ENCODE measurements at places on chromosomes 2 and 18.

GRCh38 chr2:18987592-18988073 is 370.8 kb downstream of the OSR1 start:
- DNase-seq, result no peak

GRCh38 chr18:12324991-12325725 is 17.1 kb downstream of the TUBB6 start:
- no peak for DNase-seq

DNA sequence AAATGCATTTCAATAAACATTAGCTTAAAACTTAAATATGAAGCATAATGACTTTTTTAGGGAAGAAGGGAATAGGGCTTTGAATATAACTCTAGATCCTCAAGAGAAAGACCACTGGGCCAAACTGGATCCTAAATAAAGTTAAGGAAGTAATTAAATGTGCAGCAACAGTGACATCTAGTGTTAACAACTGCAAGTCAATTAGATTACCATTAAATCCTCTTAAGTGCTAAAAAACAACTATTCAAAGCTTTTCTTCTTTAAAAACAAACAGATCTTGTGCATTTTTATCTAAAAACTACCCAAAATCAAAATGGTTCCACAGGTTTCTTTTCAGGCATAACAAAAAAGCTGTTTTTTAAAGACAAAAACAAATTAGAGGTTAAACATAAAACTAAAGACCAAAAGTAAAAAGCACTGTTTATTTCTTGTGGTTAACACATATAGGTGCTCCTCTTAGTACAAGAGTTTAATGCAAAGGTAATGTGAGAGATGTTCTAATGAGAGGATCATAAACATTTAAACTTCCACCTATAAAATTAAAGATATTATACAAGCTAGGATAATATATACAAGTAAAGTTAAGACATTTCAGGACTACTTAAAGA is 111.4 kb downstream of the THADA start:
- no peak for DNase-seq

DNA sequence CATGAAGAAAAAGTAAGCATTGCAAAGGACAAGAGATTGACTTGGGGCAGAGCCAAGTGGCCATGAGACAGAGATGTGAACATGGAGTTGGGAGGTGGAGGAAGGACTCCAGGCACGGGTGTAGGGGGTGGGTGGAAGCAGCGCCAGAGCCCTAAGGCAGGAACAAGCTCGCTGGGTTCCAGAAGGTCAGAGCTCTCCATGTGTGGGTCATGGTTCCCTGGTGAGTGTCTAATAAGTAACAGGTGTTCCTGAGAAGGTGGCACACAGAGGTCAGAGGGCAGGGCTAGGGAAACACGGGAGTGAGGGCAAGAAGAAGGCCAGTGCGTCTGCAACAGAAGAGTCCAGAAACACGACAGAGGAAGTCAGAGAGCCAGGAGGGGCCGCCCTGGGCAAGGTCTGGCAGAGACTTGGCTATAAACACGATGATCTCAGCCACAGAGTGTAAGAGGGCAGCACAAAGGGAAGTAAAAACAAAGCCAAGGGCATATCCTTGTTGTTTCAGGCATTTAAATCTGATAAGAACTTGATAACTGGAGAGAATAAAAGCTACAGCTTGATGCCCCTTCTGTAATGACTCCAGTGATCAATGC is 260.8 kb downstream of the TGIF1 start:
- no peak for DNase-seq

- DNase-seq, result no peak
These were observed 31.7 kb upstream of the TTC32 start for GRCh38 chr2:19933351-19933981.

DNA sequence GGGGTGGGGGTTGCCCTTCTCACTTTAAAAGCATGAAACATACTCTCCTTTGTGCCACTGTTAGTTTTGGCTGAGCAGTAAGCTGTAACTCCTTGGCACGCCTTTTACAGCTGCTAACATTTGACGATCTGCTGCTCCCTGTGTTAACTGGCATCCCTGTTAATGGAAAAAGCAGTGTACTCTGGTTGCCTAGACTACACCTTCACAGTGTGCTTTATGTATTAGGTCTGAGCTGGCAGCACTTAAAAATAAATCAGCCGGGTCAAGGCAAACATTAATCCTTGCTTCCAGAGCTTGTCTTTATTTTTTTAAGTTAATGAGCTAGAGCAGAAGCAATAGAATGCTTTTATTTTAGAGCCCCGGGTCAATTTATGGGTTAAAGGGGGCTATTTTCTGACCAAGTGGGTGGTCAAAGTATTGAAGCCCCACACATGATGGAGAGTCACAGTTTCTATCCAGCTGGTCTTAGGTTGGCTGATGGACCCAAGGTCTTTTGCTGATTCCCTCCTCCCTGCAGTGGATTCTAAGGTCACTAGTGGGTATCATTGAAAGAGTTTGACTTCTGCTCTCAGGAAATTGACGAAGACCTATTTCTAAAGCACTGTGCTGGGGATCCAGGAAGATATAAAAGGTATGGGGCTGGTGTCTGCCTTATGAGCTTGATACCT is 54.5 kb downstream of the CFAP221 start:
- no peak for DNase-seq

GRCh38 chr18:7623681-7624080 is 56.6 kb downstream of the PTPRM start:
- no peak for DNase-seq

DNA sequence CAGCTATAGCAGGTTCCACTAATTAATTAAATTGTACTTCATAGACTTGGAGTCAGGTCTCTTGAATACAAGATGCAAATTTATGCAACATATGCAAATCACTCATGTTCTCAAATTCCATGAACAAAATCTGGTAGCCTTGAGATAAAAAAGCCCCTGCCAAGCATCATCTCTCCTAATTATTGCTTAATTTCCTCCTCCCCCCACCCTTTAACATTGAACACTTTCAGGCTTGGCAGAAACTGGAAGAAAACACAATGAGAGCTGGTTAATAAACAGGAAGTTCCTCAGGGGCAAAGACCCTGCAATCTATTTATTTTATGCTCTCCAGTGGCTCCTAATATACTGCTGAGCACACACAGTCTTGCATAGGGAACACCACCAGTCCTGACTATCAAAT is 35.6 kb upstream of the ACVR1 start:
- no peak for DNase-seq

- DNase-seq, result no peak
These were observed 49.7 kb upstream of the RASGRP3 start for GRCh38 chr2:33426666-33427231.

GRCh38 chr2:154696810-154697417 is 1.6 kb upstream of the KCNJ3 start:
- no peak for DNase-seq

GRCh38 chr2:228699888-228700287 is 518.4 kb upstream of the SPHKAP start:
- DNase-seq, result no peak

GRCh38 chr18:62331581-62332356 is 6.7 kb downstream of the TNFRSF11A start:
- DNase-seq, result no peak

DNA sequence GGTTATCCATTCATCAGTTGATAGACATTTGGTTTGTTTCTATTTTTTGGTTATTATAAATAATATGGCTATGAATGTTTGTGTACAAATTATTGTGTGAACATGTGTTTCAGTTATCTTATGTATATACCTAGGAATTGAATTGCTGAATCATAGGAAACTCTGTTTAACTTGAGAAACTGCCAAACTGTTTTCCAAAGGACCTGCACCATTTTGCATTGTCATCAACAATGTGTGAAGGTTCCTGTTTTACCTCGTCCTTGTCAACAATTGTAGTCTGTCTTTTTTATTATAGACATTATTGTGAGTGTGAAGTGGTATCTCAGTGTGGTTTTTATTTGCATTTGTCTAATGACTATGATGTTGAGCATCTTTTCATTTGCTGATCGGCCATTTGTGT is 17.1 kb downstream of the PDK1 start:
- DNase-seq, result no peak

DNA sequence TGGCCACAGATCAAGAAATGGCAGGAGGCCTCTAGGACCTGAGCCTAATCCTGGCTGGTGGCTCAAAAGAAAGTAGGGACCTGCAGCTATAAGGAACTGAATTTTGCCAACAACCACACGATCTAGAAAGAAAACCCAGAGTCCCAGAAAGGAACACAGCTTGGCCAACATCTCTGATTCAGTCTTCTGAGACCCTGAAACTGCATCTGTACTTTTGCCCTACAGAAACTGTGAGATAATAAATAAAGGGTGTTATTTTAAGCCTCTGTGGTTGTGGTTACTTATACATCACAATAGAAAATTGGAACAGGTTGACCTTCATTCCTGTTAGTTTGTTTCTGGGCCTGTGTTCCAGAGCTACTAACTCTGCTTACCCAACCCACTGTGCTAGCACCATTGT is 356.8 kb upstream of the ST6GAL2 start:
- no peak for DNase-seq

- no peak for DNase-seq
These were observed 294.4 kb upstream of the PIK3C3 start for GRCh38 chr18:41660654-41661053.

GRCh38 chr2:168149150-168149974 is 98.0 kb downstream of the STK39 start:
- no peak for DNase-seq

DNA sequence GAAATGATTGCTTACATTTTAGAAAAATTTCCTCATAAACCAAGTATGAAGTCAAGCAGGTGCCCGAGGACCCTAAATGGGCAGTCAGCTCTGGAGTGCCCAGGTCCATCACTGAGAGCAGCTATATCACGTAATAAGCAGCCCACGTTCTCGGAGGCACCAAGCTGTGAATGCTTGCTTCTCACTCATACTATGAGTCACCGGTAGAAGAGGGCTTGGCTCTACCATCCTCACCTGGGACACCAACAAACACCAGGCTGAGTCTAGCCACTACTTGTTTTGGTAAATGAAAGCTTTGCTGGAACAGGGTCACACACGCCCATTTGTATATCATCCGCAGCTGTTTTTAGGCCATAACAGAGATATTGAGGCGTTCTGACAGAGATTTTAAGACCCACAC is 207.5 kb downstream of the SEPTIN10 start:
- no peak for DNase-seq

GRCh38 chr2:214471990-214472389 is 61.1 kb downstream of the VWC2L start:
- DNase-seq, result no peak

DNA sequence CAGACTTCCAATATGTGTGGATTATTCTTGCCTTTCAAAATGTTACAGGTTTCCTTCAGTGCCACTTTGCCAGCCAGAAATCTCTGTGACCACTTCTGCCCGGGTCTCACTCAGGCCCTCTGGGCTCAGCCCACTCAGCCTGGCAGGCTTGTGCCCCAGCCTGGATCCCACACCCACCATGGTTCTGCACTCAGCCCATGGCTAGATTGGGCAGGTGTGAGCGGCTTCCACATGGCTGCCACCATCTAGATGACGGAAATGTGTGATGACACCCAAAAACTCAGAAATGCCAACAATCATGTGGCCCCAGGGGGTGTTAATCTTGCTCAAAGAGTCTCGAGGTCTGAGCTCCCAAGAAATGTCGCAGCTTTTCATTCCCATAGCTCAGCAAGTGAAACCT is 1097.5 kb upstream of the SLC39A10 start:
- no peak for DNase-seq

DNA sequence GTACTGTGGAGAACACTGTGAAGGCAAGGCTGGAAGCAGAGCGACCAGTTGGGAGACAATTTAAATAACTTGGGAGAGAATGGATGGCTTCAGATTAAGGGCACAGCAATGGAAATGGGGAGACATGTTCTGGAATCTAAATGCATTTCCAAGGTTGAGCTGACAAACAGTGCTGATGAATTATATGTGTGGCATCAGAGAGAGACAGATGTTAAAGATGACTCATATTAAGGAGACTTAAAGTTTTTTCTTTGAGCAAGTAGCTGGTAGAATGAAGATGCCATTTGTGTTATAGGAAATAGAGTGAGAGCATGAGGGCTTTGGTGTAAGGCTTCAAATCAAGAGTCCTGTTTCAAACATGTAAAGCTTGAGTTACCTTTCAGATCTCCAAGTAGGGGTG is 441.8 kb downstream of the SETBP1 start:
- no peak for DNase-seq

DNA sequence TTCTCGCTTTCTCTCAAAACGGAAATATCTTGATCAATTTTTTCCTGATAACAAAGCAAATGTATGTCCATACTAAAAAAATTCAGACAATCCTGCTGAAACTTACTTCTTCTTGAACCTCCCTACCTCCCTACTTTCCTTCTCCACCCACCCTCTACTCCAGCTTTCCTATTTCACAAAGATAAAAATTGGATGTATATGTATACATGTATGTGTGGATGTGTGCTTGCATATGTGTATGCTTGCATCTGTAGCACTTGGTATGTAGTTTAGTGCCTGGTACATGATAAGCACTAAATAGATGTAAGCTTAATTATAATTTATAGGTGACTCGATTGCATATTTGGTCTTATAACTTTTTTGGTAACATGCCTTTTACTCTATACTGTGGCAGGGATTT is 167.5 kb upstream of the ITGA4 start:
- no peak for DNase-seq

DNA sequence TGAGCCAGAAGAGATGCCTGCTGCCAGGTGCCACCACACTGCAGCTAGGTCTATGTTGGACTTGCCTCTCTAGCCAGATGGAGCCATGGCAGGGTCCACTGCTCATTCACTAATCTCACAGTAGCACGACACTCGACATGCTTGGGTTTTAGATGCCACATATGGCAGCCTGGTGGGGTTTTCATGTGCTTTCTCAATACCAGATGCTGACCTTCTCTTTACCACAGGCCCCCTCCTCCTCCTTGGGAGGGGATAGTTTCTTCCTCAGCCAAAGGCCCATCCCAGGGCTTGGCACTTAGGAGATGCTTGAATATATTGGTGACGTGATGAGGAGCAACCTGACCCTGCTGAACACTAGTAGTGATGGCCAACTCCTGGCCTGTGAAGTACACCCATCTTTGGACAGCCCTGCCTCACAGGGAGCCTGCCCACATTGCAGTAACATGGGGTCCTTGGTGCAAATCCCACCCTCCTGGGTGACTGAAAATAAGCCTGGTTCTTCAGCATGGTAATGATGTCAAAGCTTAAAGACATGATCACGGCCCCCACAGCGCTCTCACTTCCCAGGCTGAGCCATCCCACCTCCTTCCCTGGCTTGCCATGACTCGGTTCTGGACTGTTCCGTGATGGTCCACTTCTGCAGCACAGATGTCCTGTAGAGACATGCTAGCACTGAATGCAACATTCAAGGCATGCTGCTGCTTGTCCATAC is 227.5 kb downstream of the SH3RF3 start:
- no peak for DNase-seq
